Prostate gland (tissue), 2 donors: ENCODE measurements at places on chromosomes 1 and 21. TPM values are rescaled to one million over a fixed set of nuclear protein-coding genes. Genes with fewer than 3 reads are reported as not detected.

C1orf115 gene
- 79.4 TPM for total RNA-seq

CDC7 gene
- 0.68 TPM for total RNA-seq

S100A16 gene
- 78.4 TPM for total RNA-seq

EPHB2 gene
- total RNA-seq, result 6.4 TPM

GNG5 gene
- total RNA-seq, result 116 TPM

OR10J1 gene
- not detected for total RNA-seq

TBX19 gene
- 1.9 TPM for total RNA-seq

GRCh38 chr1:24914226-24915069, 15.6 kb downstream of the RUNX3 start:
- no peaks in the 10 kb centered on the region for H3K27me3 ChIP-seq
- no peak for DNase-seq
- H3K4me1 ChIP-seq, result no peaks in the 10 kb centered on the region
- H3K4me3 ChIP-seq, result no peak overlapping the region
- H3K36me3 ChIP-seq, result no peaks in the 10 kb centered on the region

DNA sequence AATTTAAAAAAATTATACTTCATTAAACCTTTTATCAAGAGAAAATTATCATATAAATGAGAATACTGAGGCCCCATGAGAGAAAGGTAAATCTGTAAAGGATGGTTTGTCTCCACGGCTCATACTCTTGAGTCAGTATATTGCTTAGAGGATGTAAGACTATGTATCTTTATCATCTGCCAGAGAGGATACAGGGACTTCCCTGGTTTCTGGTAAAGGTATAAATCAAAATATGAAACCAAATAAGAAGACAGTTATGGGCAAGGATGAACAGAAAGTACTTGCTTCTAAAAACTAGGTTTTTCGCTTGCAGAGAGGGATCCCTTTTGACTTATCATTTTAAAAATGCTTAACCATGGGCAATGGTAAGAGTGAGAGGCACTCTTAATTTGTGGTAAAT, 112.4 kb downstream of the POU2F1 start:
- no peaks in the 10 kb centered on the region for H3K4me1 ChIP-seq
- no peaks in the 10 kb centered on the region for H3K36me3 ChIP-seq
- H3K27me3 ChIP-seq, result no peaks in the 10 kb centered on the region
- H3K4me3 ChIP-seq, result no peak overlapping the region

DNA sequence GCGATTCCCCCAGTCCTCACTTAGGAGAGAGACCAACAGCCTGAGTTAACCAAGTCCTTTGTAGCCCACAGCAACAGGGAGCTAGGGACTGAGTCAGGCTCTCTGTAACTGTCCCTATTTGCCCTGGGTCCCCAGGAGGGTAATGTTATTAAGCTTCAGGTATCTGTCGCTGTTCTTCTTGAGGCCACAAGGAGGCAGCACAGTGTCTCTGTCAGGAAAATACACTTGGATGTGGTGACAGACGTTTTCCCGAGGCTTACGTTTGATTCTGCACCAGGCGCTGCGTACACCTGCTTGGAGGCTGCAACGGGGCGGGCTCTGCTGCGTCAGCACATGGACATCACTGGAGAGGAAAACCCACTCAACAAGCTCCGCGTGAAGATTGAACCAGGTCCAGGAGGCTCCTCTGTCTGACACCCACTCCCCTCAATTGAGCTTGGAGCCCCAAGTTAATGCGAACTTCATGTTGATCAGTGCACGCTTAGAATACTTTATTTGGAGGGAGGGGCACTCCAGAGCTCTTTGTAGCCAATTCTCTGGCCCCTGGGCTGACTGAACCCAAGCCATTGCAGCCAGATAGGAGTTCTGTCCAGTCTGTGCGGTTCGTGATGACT, 10.7 kb upstream of the ELF3 start:
- no peaks in the 10 kb centered on the region for H3K4me1 ChIP-seq
- no peaks in the 10 kb centered on the region for H3K27me3 ChIP-seq
- DNase-seq, result no peak
- H3K36me3 ChIP-seq, result peaks cover 8% of the 10 kb centered on the region

- DNase-seq, result peak; percentile 67
- peak within 1 kb of the TSS; percentile 78 for H3K27ac ChIP-seq
- H3K27me3 ChIP-seq, result no peaks in the 10 kb centered on the region
- H3K4me1 ChIP-seq, result no peaks in the 10 kb centered on the region
- H3K4me3 ChIP-seq, result peak within 1 kb of the TSS; percentile 73
- H3K36me3 ChIP-seq, result no peaks in the 10 kb centered on the region
These were observed at the start of gene DDAH1 for GRCh38 chr1:85465099-85465785. Gene DDAH1, minus strand, starts transcription at chr1:85465159. Its CDS starts 114 bp downstream, at chr1:85465045.

GRCh38 chr1:69294171-69294570, 273.6 kb upstream of the LRRC7 start:
- H3K4me1 ChIP-seq, result no peaks in the 10 kb centered on the region
- DNase-seq, result no peak
- no peak overlapping the region for H3K27ac ChIP-seq
- H3K27me3 ChIP-seq, result no peaks in the 10 kb centered on the region

- H3K4me1 ChIP-seq, result peaks cover 3% of the 10 kb centered on the region
- peak; percentile 100 for DNase-seq
- H3K27ac ChIP-seq, result peak within 1 kb of the TSS; percentile 89
- H3K4me3 ChIP-seq, result peak within 1 kb of the TSS; percentile 77
- no peaks in the 10 kb centered on the region for H3K36me3 ChIP-seq
These were observed at the start of gene RRAGC for GRCh38 chr1:38859561-38860453. Gene RRAGC, minus strand, starts transcription at chr1:38859772. Its CDS starts 126 bp downstream, at chr1:38859646.

GRCh38 chr1:101377084-101377835, 140.4 kb downstream of the S1PR1 start:
- no peak overlapping the region for H3K4me3 ChIP-seq
- no peaks in the 10 kb centered on the region for H3K36me3 ChIP-seq
- H3K4me1 ChIP-seq, result no peaks in the 10 kb centered on the region

- H3K36me3 ChIP-seq, result no peaks in the 10 kb centered on the region
- no peaks in the 10 kb centered on the region for H3K27me3 ChIP-seq
- H3K27ac ChIP-seq, result no peak overlapping the region
- H3K4me1 ChIP-seq, result no peaks in the 10 kb centered on the region
These were observed 2.6 kb downstream of the TEDDM1 start for GRCh38 chr1:182397653-182398393.

DNA sequence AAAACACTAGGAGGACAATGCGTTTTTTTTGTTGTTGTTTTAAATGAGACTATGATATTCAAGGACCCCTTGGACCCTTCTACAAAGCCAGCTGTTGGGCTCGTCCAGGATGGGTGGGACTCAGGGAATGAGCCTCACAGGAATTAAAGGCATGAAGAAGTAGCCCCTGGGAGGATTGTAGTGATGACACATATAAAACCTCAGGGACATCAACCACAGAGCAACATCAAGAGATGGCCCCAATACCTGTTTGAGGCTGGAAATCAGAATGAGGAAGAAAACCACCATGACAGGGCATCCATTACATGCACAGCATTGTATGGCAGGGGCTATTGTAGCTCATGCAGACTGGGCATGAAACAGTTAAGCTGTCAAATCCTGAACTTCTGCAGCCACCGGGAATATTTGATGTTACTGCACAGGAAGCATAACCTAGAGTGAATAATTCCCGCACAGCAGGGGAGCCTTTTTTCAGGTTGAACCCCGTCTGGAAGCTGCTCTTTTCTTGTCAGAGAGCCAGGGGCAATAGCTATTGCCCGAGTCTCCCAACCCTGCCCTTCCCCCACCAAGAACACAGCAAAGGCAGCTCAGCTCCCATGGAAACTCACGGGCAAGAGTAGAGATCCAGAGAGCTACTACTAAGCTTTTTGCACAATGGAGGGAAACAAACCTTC, 140.2 kb upstream of the FGGY start:
- H3K36me3 ChIP-seq, result no peaks in the 10 kb centered on the region
- H3K4me3 ChIP-seq, result no peak overlapping the region
- H3K27ac ChIP-seq, result no peak overlapping the region
- H3K27me3 ChIP-seq, result no peaks in the 10 kb centered on the region

GRCh38 chr1:45843474-45843905, 40.1 kb downstream of the MAST2 start:
- H3K4me3 ChIP-seq, result no peak overlapping the region
- DNase-seq, result no peak
- no peaks in the 10 kb centered on the region for H3K4me1 ChIP-seq
- no peak overlapping the region for H3K27ac ChIP-seq
- no peaks in the 10 kb centered on the region for H3K36me3 ChIP-seq
- no peaks in the 10 kb centered on the region for H3K27me3 ChIP-seq

DNA sequence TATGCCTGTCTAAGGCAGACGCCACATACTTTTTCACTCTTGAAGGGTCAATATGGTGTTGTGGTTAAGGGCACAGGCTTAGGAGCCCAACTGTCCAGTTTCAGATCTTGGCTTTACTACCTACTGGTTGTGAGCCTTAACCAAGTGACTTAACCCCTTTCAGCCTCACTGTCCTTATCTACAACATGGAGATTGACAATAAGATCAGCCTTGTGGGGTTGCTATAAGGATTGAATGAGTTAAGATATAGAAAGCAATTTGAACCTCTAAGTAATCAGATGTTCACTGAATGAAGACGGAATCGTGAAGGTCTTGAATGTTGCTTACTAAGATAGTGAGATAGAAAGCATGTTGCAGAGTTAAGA, 121.3 kb upstream of the JUN start:
- no peaks in the 10 kb centered on the region for H3K27me3 ChIP-seq
- no peak for DNase-seq
- peak overlapping the region; percentile 97 for H3K27ac ChIP-seq
- no peak overlapping the region for H3K4me3 ChIP-seq
- no peaks in the 10 kb centered on the region for H3K36me3 ChIP-seq

DNA sequence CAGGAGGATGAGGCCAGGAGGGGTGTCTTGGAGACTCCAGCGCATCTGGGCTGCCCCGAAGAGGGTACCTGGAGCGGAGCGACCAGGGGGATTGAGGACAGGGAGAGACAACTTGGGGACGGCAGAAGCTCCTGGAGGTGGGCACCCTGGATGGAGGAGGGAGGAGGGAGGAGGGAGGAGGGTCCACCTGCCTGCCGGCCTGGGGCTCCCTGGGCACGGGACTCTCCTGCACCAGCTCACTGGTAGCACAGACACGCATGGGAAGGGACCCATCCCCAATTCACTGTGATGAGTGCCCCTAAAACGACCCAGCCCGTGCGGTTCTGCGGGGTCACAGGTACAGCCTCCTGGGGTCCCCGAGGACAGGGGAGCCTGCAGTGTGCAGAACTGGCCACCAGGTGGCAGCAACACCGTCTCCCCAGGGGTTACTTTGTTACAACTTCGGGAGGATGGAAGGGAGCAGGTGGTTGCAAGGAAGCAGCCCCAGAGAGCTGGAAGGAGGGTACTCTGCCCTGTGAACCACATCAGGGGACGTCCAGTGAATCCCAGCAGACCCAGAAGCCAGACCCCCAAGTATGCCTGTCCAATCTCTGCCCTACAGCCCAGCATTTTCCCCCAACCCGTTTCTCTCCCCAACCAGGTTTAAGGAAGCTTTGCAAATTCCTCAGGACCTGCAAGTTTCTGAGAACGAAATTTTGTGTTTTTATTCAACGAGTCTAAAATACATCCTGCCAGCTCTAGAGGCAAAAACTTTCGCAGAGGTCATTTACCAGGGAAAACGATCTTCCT, 482.4 kb downstream of the NPHP4 start:
- no peak overlapping the region for H3K27ac ChIP-seq
- no peak overlapping the region for H3K4me3 ChIP-seq
- no peaks in the 10 kb centered on the region for H3K36me3 ChIP-seq
- DNase-seq, result peak; percentile 45

DNA sequence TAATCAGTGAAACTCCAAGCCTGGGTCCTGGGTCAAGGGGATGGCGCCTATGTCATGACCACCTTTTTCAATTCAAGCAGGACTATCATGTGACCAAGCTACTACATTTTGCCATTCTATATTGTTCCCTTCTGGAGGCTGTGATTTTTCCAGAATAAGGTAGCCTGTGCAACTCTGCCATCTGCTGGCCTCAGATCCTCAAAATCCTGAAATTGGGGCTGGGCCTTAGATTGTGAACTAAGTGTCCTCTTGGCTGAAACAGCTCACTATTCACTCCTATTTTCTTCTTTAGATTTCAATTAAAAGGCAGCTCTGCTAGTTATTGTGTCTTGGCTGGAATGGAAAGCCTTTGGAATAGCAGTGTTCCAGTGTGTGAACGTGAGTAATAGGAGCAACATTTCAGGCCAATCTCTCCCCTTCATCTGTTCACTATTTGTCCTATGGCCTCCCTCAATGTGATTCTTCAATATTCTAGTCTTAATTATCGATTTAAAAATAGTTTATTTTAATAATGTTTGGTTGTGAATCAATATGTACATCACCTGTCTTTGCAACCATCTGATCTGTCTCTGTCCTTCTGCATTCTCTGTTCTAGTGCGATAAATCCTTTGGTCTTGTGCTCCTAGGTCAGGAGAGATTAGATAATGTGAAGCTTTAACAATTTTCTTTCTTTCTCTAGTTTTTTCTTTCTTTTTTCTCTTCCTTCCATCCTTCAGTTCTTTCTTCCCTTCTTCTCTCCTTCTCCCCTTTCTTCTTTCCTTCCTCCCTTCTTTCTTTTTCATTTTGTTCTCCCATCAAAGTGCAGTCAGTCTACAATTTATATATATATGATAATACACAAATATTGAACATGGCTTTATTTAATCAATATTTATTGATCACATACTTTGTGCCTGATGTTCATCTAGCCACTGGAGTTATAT, 69.8 kb downstream of the CR1 start:
- no peaks in the 10 kb centered on the region for H3K4me1 ChIP-seq
- no peaks in the 10 kb centered on the region for H3K27me3 ChIP-seq
- H3K36me3 ChIP-seq, result no peaks in the 10 kb centered on the region
- H3K4me3 ChIP-seq, result no peak overlapping the region

DNA sequence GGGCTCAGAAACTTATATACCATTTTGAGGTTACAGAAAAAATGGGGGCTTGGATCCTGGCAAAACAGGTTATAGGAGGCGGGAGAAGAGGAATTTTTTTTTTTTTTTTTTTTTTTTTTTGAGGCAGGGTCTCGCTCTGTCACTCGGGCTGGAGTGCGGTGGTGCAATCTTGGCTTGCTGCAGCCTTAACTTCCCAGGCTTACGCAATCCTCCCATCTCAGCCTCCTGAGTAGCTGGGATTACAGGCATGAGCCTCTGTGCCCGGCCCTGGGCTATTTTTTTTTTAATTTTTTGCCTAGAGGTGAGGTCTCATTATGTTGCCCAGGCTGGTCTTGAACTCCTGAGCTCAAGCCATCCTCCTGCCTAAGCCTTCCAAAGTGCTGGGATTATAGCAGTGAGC, 24.7 kb downstream of the MROH7 start:
- no peak for DNase-seq
- H3K27me3 ChIP-seq, result no peaks in the 10 kb centered on the region
- H3K36me3 ChIP-seq, result no peaks in the 10 kb centered on the region
- H3K27ac ChIP-seq, result no peak overlapping the region

DNA sequence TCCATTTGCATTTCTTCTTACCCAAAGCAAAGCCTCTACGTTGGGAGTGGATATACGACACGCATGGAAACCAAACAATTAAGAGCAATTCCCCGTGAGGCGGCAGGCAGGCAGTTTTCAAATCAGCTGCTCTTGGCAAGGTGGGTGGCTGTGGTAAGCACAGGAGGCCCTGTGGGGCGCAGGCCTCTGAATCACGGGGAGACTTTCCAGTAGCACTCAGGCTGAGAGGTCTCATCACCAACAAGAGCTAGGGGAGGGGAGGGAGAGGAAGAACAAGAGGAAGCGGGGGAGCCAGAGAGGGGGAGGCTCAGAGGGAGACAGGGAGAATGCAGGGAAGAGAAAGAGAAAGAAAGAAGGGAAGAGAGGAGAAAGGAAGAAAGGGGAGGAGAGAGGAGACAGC, 56.4 kb downstream of the MT1HL1 start:
- no peak overlapping the region for H3K4me3 ChIP-seq
- no peaks in the 10 kb centered on the region for H3K27me3 ChIP-seq
- H3K4me1 ChIP-seq, result no peaks in the 10 kb centered on the region
- no peak for DNase-seq
- H3K36me3 ChIP-seq, result no peaks in the 10 kb centered on the region
